Glomerular endothelial cell (primary cell): ENCODE measurements at places on chromosomes 5 and 9. TPM values are rescaled to one million over a fixed set of nuclear protein-coding genes. Genes with fewer than 3 reads are reported as not detected.

The NUDT12 gene
- 3.0 and 5.9 TPM in 2 replicates for total RNA-seq

The ASS1 gene
- total RNA-seq, result 1.3 and 6.2 TPM in 2 replicates

The ACOT12 gene
- not detected in 2 replicates for total RNA-seq

The TMOD1 gene
- 2.9 and 5.1 TPM in 2 replicates for total RNA-seq

The DNAH5 gene
- 2.0 and 6.6 TPM in 2 replicates for total RNA-seq

The PRR7 gene
- total RNA-seq, result 13.5 and 20.0 TPM in 2 replicates

The NSG2 gene
- not detected in 2 replicates for total RNA-seq

The CATSPER3 gene
- total RNA-seq, result not detected in 2 replicates

The HEMGN gene
- not detected in 2 replicates for total RNA-seq

The SHOC1 gene
- 0.06 TPM in 1 of 2 replicates, not detected in the other for total RNA-seq

The BTNL9 gene
- 0.15 and 2.8 TPM in 2 replicates for total RNA-seq

The ZNF454 gene
- 1.3 and 3.3 TPM in 2 replicates for total RNA-seq

The KCNN2 gene
- 7.5 and 8.0 TPM in 2 replicates for total RNA-seq

The TMEM215 gene
- total RNA-seq, result not detected in 2 replicates

The SHC3 gene
- total RNA-seq, result 4.5 and 7.3 TPM in 2 replicates

The ECM2 gene
- not detected in 2 replicates for total RNA-seq

The TAF1L gene
- under 0.01 TPM in 1 of 2 replicates, not detected in the other for total RNA-seq
